ELR (cell line): ENCODE measurements at places on chromosomes 2 and 18.

DNA sequence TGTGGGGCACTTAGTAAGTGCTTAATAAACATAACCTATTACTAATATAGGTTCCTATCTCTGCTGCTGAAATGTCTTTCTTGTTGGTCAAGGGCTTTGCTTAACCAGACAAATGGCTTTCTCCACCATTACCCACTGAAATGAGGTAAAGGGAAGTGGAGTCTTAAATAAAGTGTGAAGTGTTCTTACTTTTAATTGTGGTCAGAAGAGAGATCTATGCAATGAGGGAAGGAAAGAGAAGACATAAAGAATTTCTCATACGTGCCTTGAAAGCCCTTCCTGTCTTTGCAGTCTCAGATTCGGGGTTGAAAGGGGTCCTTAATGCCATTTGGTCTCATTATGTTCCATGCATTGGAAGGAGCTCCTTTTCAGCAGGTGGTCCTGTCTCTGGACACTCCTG lies 6.9 kb upstream of the CXCR4 start:
- no peak for DNase-seq

DNA sequence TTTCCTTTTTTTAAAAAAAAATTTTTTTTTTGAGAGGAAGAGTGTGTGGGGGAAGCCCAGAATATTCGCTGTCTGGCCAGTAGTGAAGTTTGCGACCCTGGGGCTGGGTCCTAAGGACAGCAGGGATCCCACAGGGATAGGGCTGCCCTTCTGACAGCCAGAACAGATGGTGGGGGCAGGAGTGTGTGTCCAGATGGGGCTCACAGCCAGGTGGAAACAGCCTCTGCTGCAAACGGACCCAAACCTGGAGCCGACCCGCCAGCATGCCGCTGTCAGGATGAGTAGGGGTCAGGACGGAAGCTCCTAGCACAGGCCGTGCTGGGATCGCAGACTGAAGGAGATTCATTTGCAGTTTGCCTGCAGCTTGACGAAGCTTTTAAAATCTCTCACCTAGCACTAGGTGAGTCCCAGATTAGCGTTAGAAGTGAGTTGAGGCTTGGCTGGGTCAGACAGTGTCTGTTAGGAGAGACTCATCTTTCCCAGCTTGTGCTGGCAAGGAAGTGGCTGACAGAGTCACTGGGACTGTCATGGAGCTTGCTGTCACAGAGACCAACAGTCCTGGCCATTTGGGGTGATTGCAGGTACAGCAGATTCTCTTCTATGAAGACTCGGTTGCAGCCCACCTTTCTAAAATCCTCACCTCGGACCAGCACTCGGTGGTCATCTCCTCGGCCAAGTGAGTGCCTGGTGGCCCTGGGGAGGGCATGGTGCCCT lies 93.4 kb downstream of the DGKD start:
- DNase-seq, result no peak

DNA sequence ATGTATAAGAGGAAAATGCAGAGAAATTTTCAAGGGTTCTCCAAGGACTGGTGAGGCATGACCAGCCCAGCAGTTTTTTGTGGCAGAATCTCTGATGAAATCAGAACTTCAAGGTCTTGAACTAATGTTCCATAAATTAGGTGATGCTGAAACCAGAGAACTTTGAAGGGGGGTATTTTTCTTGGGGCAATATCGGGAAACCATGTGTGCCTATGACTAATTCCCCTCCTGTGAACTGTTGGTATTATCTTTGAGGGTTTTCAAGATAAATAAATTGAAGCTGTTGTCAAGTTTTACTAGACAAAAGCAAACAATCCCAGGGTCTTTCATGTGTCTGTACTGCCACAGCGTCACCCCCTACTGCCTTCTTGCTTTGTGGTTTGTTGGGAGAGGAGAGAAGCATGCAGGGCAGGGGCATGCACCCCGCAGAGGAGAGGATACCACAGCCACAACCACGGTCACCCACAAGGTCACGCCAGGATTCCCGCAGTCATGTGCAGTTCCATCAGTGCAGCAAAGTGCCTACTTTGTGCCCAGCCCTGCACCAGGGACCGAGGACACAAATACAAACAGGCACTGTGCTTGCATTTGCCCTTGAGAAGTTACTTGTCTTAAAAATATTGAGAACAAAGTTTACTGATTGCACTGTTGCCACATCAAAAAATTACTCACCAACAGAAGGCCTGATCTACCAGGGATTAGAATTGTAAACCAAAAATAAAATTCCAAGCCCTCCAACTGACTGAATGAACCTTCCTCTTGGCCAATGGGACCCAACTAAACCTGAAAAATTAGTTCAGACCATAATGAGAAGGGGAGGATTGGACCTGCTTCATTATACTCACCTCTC lies 413.3 kb upstream of the TRIB2 start:
- peak; percentile 72 for DNase-seq

DNA sequence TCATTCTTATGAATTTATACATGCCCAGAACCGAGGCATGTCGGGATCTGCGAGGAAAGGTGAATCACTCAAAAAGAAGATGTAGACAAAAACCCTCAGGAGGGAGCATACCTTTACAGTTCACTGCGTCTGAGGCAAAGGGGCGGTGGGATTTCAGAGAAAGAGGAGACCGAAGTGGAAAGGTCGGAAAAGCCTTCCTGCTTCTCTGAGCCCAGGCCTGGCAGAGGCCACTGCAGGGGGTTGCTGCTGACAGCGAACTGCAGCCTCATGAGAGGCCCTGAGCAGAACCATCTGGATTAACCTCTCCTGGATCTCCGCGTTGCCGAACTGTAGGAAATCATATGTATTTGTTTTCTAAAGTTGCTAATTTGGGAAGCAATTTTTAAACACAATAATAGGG lies 713.1 kb upstream of the SOX11 start:
- no peak for DNase-seq

DNA sequence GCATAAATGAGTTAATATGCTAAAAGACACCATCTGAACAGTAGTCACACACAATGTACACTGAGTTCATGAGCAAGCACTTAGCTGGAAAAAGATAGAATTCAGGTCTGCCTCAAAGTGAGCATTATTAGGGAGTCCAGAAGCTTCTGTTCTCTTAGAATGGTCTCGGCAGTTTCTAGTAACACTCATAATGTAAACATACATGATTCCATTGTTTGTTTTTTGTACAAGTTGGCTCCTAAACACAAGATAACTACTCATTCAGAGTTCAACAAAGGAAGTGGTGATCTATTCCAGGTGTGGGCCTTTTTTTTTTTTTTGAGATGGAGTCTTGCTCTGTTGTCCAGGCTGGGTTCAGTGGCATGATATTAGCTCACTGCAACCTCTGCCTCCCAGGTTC lies 66.2 kb downstream of the ESCO1 start:
- DNase-seq, result no peak

GRCh38 chr2:154452471-154452870 lies 246.0 kb upstream of the KCNJ3 start:
- DNase-seq, result no peak

- DNase-seq, result no peak
Measured at GRCh38 chr18:7334973-7335568, 104.2 kb downstream of the LRRC30 start.
